Mononuclear cell (primary cell): ENCODE measurements at places on chromosomes 1 and 21. TPM values are rescaled to one million over a fixed set of nuclear protein-coding genes. Genes with fewer than 3 reads are reported as not detected.

The CD1D gene
- 13.9 TPM for total RNA-seq

The DCST1 gene
- total RNA-seq = 0.21 TPM

The NAXE gene
- 23.9 TPM for total RNA-seq

The CELA3A gene
- total RNA-seq = not detected

The MMP23B gene
- 1.3 TPM for total RNA-seq

The CELSR2 gene
- total RNA-seq = 1.4 TPM

The FMO3 gene
- not detected for total RNA-seq

The GBP5 gene
- 62.4 TPM for total RNA-seq
